GM03348 (cell line): ENCODE measurements at places on chromosomes 13 and 19.

DNA sequence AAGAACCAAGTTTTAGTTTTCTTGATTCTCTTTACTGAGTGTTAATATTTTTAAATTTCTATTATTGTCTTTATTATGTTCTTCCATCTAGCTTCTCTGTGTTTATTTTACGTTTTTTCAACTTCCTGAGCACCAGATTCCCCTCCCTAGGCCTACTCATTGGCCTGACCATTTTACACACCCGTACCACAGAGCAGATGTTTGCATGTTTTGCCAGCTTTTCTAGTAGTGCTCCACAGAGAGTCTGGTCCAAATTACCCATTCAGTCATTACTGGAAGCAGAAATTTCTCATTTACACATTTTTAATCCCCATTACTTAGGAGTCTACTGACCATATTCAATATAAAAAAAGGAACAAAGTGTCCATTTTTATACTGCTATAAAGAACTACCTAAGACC, 66.9 kb downstream of the ING1 start:
- peak; percentile 22 for DNase-seq

DNA sequence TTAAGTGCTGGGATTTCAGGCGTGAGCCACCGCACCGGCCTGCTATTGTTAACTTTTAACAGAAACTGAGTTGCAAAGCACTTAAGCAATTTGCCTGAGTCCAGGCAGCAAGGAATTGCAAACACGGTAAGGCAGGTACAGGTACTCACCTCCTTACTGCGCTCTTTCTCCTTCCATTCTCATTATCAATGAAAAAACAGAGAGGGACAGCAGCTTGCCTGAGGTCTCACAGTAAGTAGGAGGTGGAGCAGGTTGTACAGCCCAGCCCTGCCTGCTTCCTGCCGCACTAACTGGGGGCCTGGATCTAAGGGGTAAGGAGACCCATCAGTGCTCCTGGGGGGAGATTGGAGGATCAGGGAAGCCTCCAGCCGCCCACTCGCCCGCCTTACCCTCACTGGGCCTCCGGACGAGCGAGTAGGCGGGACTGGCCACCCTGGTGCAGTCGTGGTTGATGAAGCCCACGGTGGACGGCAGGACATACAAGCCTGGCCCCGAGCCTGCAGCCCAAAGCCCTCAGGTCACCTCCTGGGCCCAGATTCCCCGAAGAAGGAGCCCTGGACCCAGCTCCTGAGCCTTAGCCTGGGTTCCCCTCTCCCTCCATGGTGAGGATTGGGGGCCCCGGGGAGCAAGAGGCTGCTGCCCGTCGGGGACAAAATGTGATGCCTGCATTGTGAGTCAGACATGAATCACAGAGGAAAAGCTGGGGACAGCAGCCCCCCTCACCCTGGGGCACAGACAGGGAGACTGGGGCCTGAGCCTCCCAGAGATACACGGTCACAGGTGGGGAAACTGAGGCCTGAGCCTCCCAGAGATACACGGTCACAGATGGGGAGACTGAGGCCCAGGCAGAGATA, 11.4 kb upstream of the SHC2 start:
- DNase-seq, result no peak

- DNase-seq, result no peak
These were observed 17.3 kb downstream of the PLIN4 start for GRCh38 chr19:4500841-4501591.

- no peak for DNase-seq
These were observed at the start of gene CEACAM21 for GRCh38 chr19:41575998-41576397. CEACAM21 (plus strand) TSS chr19:41576166; CDS start chr19:41576275, 109 bp downstream.

DNA sequence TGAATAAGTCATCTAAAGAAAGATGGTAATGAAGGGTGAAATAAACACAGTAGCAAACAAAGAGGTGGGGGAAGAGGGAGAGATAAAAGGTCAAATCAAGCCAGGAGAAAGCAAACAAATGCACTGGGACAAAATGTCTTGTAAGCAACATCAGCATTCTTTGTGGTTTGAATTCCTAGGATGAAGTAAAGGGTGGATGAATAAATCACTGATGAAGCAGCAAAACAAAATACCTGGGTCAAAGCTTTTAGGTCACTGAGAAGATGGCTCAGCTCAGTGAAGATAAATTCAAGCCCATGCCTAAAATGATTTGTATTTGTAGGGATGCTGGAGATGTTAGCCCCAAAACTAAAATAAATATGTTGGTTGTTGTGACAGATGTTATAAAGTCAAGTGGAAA, 86.5 kb upstream of the FBXL3 start:
- no peak for DNase-seq
